Gastroesophageal sphincter (tissue), 4 donors: ENCODE measurements at places on chromosomes 2 and 18.

DNA sequence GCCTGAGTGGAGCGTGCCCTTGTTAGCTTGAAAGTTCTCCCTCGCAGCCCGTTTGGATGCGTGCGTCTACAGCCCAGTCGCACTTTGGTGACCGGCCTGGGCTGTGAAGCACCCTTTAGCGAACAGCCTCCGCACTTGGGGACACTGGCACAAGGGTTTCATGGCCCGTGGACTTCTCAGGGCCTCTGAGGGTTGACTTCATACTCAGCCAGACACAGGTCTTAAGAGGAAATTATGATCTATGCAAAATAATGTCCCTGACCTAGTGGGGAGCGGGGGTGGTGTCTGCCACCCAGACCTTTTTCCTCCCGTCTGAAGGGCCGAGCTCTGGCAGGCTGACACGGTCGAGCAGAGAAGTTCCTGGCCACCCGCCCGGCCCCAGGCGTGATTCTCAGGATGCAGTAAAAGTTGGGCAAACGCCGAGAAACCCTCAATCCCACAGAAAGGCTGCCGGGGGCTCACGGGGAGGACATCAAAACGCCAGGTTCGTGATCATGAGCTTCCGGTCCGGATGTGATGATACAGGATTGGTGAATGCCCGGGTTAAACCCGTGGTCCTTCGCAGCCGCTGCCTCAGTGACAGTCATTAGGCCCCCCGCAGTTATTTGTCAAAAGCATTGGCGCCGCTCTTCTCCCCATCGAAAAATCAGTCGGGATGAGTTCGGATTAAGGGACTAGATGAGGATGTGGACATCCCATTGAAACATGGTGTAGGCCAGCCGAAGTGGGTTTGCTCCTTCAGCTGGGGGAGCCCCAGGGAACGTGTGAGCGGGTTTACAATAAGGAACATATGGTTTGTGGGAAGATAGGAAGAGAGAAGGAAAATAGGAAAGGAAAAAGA lies 3.6 kb upstream of the PAX3 start:
- no peak for ATAC-seq

GRCh38 chr2:38572167-38572566 lies 30.6 kb downstream of the HNRNPLL start:
- ATAC-seq = no peak

- ATAC-seq = no peak
These were observed 51.8 kb downstream of the NTSR2 start for GRCh38 chr2:11617984-11618707.

- no peak for ATAC-seq
These were observed 156.3 kb downstream of the DOCK10 start for GRCh38 chr2:224885836-224886547.

GRCh38 chr18:59139291-59139614 lies 431 bp upstream of the SEC11C start:
- peak; percentile 91 for ATAC-seq

- ATAC-seq = no peak
These were observed 56.7 kb upstream of the ZNF236 start for GRCh38 chr18:76765649-76766048.

DNA sequence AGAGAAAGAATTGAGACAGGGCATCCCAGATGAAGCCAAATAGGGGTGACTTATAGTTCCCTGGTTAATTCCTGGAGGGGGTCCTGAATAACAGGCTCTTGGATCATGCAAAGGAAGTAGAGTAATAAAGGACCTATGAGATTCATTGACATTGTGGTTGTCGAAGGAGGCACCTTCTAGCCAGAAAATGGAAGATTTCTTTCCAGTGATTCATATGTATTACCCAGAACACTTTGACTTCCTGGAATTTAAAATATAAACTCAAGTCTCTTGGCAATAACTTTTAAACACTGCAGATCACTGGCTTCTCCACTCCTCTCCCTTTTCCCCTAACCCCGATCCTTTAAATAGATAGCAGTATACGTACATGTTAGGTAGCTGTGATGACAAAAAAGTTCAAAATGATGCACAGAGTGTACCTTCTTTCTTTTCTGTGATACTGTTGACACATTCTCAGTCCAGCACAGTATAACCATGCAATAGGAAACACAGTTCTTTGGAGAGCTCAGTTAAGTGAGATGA lies 211.8 kb downstream of the LTBP1 start:
- ATAC-seq = peak; percentile 77
